ENCODE measurements at places on chromosomes 2 and 18. TPM values are rescaled to one million over a fixed set of nuclear protein-coding genes. Genes with fewer than 3 reads are reported as not detected.
A peak's percentile ranks its signal among the peaks of the same experiment; 100 is the strongest.

GRCh38 chr2:37826611-37827010, 98.5 kb upstream of the RMDN2 start:
- DNase-seq: no peak

Gene SLC19A3
- 1.6 TPM for total RNA-seq

Gene PAX3
- total RNA-seq: 15.2 TPM

- no peak for DNase-seq
Observed at GRCh38 chr2:169509955-169510354, 453 bp downstream of the KLHL41 start.

- DNase-seq: no peak
Observed at GRCh38 chr2:237742614-237743013, 56.0 kb upstream of the RBM44 start.

Gene POMC
- total RNA-seq: not detected

Gene MYOM1
- 0.05 TPM for total RNA-seq

DNA sequence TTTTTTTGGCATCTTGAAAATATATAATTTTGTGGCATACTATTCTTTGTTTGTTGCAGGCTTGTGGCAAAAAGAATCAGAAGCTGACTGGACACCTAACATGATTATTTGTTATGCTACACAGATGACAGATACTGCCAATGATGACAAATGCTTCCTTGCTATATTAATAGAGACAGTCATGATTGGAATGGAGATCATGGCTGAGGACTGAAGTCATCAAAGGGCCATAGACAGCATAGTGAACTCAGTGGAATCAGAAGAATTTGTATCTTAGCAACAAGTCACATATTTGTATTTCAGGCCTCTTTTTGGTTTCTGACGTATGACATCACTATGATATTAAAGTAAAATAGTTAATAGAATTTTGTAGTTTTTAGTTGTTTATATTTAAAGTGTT, 1003.8 kb upstream of the DDX18 start:
- DNase-seq: peak; percentile 6

Gene CHRNG
- not detected for total RNA-seq

Gene PASK
- total RNA-seq: 3.7 TPM

Gene TMEM247
- total RNA-seq: not detected

DNA sequence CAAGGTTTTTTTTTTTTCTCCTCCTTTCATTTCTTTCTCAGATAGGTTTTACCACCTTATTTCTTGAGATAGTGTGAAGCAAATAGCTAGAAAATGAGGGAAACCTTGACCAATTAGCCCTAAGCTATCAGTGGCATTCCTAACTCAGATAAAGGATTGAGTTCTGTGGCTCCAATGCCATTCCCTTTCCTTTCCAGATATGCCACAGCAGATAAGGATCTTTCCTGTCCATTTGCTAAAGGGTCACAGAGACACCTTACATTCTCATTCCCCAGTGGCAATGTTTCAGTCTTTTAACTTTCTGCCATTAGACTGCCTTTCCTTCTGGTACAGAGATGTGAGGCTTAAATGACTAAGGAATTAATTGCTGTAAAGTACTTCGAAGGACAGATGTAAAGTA, 81.7 kb downstream of the MGAT5 start:
- DNase-seq: no peak

DNA sequence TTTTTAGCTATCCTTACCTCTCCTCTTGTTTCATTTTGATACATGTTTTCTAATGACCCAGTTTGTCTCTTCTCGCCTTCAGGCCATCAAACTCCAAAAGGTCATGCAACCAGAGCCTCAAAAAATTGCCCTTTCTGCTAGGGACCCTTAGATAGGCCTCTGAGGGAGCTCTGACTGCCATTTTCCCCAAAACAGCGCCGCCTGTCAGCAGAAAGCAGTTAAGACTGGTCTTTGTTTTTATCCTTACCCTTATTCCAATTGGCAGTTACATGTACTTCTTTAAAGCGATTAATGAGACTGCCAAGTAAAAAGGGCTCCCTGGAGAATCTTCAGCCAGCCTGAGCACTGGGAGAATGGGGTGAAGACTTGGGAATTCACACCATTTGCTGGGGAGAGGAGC, 55.1 kb upstream of the RIT2 start:
- no peak for DNase-seq

Gene VWA3B
- not detected for total RNA-seq
